ENCODE measurements at places on chromosomes 1 and 21. TPM values are rescaled to one million over a fixed set of nuclear protein-coding genes. Genes with fewer than 3 reads are reported as not detected.

GRCh38 chr21:17903029-17903806 lies 84.1 kb upstream of the C21orf91 start:
- DNase-seq, result no peak

- no peak for DNase-seq
Measured at GRCh38 chr1:235327559-235328270, at the start of gene ARID4B. TSS of gene ARID4B (minus strand) at chr1:235328179. CDS start at chr1:235326919, 1,260 bp downstream.

GRCh38 chr21:26845066-26845758 lies at the start of gene ADAMTS1:
TSS of gene ADAMTS1 (minus strand) at chr21:26845409. CDS start at chr21:26844954, 455 bp downstream.
- peak; percentile 97 for DNase-seq

DNA sequence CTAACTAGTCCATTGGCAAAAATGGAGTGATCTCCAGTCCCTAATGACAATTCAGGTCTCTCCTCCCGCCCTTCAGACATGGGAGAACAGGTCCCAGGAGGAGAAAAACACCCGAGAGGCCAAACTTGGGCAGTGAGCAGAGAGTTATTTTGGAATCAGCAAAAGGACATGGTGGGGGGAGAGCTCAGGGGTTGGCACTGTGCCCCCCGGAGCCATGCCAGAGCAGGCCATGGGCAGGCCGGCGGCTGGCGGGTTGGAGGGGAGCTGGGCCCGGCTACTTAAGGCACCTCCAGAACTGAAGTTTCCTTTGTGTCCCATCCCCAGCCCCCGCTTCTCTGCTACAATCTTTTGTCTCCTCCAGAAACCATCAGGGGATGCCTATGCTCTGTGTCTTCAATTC lies 7.1 kb downstream of the LGR6 start:
- no peak for DNase-seq

GRCh38 chr1:53608676-53609075 lies 130.3 kb downstream of the GLIS1 start:
- DNase-seq, result no peak

GRCh38 chr1:172833954-172834353 lies 175.1 kb downstream of the FASLG start:
- no peak for DNase-seq

DNA sequence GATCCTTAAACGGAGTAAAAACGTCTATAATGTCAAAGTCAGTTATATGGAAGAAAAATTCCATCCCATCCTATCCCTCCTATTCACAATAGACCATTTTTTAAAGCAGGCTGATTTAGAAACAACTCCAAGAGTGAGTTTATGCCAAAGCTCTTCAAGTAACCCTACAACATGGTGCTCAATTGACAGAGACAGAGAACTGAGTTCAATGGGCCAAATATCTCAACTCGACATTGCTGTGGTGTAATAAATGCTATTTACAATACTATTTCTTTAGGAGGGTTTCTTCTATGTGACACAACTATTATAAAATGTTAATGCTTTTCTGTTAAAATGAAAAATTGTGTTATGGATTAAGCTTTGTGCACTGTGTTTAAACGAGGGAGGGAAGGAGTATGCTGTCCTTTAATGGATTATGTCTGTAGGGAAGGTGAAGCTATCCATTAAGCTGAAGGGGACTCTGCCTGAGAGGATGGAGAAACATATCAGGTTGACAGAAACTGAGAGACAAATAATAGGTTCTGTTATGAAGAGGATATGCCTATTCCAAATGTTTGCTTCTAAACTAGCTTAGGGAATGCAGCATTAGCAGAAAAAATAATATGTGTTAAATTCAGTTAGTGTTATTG lies 362.5 kb upstream of the CHRM3 start:
- DNase-seq, result no peak

GRCh38 chr1:12031039-12031980 lies 12.0 kb downstream of the MIIP start:
- no peak for DNase-seq

DNA sequence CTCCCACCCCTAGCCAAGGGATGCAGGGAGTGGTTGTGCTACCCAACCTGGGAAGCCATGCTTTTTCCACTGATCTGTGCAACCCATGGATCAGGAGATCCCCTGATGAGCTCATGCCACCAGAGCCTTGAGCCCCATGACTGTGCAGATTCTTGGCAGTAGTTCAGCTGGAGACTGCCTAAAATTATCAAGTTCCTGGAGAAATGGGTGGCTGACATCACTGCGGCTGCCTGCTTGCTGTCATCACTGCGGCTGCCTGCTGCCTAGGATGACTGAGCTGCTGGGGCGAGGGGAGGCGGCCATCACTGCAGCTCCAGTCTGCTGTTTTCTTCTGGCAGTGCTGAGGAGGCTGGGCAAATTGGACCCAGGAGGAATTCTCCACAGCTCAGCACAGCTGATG lies 159.2 kb downstream of the AGBL4 start:
- no peak for DNase-seq

DNA sequence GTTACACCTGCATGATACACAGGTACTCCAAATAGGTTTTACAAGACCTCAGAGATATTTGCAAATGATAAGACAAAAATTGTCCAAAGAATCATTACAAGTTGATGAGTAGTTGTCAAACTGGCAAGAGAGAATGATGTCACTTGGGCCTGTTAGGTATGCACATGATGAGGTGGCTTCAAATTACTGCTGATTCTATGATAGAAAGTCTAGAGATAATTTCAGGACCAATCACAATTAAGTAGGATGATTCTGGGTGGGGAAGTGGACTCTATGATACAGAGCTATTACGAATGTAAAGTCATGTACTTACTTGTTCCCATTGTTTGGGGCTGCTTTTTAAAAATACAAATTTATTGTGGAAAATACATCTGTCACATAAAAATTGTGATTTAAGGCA lies 5.2 kb upstream of the SPRR1B start:
- DNase-seq, result no peak

- no peak for DNase-seq
Measured at GRCh38 chr1:202306535-202307345, 35.0 kb downstream of the UBE2T start.

GRCh38 chr1:92951141-92951582 lies 10.1 kb downstream of the DIPK1A start:
- DNase-seq, result no peak

- DNase-seq, result no peak
Measured at GRCh38 chr21:33644383-33645074, 2.2 kb downstream of the ITSN1 start.

DNA sequence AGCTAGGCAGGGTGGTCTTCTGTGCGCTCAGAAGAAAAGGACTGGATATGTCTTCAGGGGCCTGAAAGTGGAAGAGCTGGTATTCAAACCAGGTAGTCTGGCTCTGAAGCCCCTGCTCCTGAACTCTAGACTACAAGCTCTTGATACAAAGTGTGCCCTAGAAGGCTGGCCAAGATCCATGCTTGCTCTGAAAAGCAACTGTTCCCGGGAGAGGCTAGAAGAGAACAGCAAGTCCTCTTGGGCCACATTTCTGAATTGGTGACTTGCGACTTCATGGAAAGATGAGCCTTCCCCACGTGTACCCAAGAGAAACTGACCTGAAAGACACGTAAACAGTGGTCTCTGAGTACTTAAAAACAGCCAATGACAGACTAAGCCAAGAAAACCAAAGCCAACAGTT lies 123.3 kb upstream of the GRIK3 start:
- DNase-seq, result peak; percentile 11

GRCh38 chr21:32101277-32101676 lies 177.6 kb downstream of the MIS18A start:
- no peak for DNase-seq

DNA sequence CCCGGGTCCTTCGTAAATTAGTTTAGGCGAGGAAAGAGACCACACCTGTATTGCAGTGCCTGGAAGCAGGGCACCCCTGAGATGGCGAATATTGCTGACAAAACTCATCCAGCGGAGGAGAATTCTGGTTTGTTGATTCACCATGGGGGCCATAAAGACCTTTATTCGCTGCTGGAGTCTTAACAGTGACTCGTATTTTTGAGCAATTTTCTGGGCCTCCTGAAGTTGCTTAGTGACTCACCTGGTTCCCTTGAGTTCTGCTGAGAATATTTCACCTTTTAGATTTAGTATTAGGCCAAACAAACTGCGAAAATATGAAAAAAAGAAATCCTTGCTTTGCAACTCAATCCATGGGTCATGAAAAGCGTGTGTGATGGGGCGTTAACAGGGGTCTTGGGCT lies 20.6 kb upstream of the H6PD start:
- no peak for DNase-seq

GRCh38 chr1:10973552-10973951 lies 38.9 kb upstream of the TARDBP start:
- DNase-seq, result no peak

GRCh38 chr1:206723805-206724472 lies 39.2 kb downstream of the MAPKAPK2 start:
- DNase-seq, result peak; percentile 77

- no peak for DNase-seq
Measured at GRCh38 chr1:232017759-232018158, 391.2 kb downstream of the DISC1 start.

GRCh38 chr1:210371916-210372315 lies 43.2 kb downstream of the HHAT start:
- no peak for DNase-seq

GRCh38 chr1:99942723-99943122 lies 27.1 kb upstream of the SLC35A3 start:
- no peak for DNase-seq

- DNase-seq, result peak; percentile 60
Measured at GRCh38 chr1:113912594-113913311, 7.6 kb downstream of the DCLRE1B start.

The PCSK9 gene
- 0.47 TPM for total RNA-seq

The KIF17 gene
- 6.0 TPM for total RNA-seq

The INAVA gene
- total RNA-seq, result not detected

The SLFNL1 gene
- 0.59 TPM for total RNA-seq

The CFAP107 gene
- total RNA-seq, result not detected

The C4BPA gene
- total RNA-seq, result not detected

The PAQR7 gene
- total RNA-seq, result 0.85 TPM

The AVPR1B gene
- total RNA-seq, result not detected

The NID1 gene
- total RNA-seq, result 112 TPM

The NENF gene
- total RNA-seq, result 56.8 TPM

The FAM229A gene
- total RNA-seq, result 0.89 TPM

The FAM131C gene
- 8.7 TPM for total RNA-seq

The OR2T34 gene
- not detected for total RNA-seq

The NR1I3 gene
- total RNA-seq, result not detected

The HCRTR1 gene
- not detected for total RNA-seq
